ENCODE measurements at places on chromosomes 2 and 18.

DNA sequence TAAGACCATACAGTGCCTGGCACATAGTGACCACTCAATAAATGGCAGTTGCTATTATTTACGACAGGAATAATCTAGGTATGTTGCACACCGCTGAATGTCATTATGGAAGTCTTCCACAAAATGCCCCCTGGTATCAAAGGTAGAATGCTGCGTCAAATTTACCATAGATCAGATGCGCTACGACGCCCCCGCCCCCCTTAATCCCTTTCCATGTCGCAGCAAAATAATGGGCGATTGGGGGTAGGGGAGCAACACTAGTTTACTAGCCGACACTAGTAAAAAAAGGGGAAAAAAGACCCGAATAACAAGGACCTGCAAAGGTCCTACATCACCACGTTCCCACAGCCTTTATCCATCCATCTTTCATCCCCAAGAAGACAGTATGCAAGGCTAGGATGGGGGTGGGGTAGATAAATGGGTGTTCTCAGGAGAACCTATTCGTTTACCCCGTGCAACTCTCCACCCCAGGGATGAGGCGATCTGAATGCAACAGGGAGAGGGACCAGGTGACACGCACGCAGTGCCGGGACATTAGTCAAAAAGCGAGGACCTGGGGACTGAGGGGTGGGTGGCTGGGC, 455 bp downstream of the PREPL start:
- DNase-seq, result no peak

GRCh38 chr2:48755473-48755872, at the start of gene LHCGR:
TSS of gene LHCGR (minus strand) at chr2:48755724. CDS start at chr2:48755671, 53 bp downstream.
- DNase-seq, result no peak

- DNase-seq, result no peak
These were observed 43.4 kb upstream of the ANKRD62 start for GRCh38 chr18:12049978-12050811.

DNA sequence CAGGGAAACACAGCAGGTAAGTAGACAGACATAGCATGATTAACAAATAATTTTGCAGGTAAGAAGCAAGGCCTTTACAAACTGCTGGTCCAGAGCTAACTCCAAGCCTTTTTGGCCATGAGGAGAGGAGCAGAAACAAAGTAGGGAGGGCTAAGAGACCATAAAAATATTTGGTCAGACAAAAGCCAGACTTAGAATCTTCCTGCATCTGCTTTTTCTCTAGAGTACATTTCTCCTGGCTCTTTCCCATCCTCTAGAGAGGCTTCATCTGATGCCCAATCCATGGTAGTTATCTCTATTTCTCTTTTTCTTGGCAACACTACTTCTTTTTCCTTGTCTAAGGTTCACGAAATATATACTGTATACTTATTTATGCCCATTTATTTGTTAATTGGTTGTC, 577.1 kb downstream of the PIK3C3 start:
- DNase-seq, result no peak

DNA sequence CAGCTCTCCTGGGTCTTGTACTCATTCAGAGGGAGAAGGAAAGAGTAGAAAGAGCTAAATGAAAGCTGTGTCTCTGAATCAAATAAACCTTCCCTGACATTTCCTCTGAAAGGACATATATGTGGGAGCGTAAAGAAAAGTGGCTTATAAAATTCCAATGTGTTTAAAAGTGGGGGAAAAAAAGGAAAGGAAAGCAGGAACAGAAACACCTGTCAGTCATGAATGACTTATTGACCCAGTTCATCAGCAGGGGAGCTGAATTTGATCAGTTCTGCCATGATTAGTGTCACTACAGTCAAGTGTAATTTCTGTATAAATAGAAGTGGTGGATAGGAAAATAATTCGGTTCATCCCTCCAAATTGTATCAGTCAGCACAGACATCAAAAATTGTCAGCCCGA, 382.5 kb downstream of the ERBB4 start:
- DNase-seq, result no peak

GRCh38 chr18:76410660-76411417, 84.2 kb downstream of the ZNF516 start:
- DNase-seq, result peak; percentile 36

GRCh38 chr2:189466656-189467055, 25.4 kb downstream of the WDR75 start:
- DNase-seq, result no peak

DNA sequence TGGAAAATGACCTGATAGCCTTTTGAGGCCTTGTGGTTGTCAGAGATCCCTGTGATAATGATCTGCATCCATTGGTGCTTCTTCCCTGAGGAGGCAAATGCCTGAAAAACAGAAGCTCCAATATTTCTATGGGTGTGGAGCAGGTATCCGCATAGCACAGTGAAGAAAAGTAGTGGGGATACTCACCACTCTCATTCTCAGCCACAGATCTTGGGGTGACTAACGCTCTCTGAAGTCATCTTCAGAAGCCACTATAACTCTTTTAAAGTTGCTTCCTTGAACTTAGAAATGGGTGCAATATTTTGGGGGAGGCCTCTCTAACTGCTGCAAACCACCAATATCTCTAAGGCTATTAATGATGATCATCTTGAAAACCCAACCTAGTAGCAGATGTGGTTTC, 46.2 kb downstream of the ARHGAP15 start:
- peak; percentile 20 for DNase-seq

GRCh38 chr18:42078711-42079110, 123.7 kb downstream of the PIK3C3 start:
- no peak for DNase-seq

DNA sequence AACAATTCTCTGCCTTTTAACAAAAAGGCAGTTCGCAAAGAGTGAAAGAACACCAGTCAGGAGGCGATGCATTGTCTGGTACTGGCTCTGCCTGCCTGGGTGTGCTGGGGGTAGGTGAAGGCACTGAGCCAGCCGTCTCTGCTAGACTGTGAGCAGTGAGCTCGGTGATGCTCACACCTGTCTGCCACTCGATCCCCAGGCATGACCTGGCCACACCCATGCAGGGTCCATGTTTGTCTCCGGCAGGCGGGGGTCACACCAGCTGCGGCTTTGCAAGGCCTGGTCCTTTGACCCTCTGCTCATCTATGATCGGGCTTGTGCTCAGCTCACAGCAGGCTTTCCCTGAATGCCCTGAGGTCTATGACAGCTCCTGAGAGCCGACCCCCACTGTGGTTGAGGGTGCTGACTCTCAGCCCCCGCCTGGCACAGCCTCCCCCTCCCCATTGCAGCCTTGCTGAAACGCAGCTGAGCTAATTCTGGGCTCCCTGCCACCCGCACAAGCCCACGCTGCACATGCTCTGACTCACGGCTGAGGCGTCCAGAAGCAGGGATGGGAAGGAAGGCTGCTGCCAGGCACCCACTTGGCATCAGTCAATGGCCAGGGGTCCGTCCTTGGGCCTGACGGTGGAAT, 23.7 kb downstream of the CRACDL start:
- DNase-seq, result no peak

GRCh38 chr2:101858246-101858645, 133.5 kb upstream of the IL1R2 start:
- DNase-seq, result no peak

DNA sequence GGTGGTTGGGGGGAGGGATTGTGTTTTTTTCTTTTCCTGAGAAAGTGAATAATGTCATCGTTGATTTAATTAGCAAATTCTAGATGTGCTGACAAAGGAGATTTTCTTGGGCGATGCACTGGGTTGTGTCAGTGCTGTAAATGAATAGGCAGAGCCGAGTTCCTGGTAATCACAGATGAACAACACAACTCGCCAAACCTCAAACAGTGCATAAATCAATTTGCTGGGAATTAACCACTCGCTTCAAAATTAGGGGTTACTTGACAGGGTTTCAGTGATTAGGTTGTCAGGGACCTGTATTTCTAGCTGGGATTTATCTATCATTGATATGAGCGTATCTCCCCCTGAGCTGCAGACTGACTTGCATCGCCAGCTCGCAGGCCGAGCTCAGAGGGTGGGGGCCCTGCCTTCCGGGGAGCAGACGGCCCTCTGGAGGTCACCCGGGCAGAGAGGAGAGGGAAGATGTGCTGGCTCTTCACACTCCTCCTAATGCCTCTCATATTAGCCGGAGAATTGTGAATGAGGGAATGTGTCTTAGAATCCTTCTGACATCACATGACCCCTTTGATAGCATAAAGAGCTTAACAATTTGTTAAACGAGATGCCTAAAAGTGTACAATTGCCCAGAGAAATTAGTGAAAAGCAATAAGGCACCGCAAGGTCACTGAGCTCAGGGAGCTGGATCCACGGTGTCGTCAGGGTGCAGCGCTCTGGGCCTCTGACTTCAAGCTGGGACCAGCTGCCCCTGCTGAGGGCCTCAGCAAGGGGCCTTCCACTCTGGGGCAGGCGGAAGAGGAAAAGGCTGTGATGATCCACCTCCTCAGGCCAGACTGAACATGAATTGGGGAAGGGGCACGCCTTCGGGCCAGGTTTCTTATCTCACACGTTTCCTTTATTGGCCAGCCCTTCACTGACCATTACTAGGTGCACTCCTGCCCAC, 48.9 kb downstream of the SMIM21 start:
- no peak for DNase-seq

GRCh38 chr2:199684832-199685231, 166.2 kb downstream of the FTCDNL1 start:
- DNase-seq, result no peak

DNA sequence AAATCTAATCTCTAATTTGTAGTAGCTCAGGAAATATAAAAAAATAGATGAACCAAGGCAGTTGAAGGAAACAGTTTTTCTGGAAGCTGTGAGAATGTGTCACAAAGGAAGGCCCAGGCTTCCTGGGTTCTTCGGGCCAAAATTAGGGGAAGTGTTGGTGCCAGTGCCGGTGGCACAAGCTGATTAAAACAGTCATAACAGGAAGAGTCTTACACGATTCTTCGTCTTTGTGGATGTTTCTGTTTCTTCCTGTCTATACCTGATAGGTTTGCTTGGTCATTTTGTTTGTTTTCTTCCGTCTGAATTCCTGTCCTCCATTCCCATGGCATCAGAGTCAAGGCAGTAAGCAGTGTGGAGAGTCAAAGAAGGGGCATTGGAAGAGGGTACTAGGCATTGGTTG, 235.4 kb upstream of the RASGRP3 start:
- DNase-seq, result no peak

GRCh38 chr2:192407692-192408091, 213.0 kb upstream of the TMEFF2 start:
- DNase-seq, result no peak

DNA sequence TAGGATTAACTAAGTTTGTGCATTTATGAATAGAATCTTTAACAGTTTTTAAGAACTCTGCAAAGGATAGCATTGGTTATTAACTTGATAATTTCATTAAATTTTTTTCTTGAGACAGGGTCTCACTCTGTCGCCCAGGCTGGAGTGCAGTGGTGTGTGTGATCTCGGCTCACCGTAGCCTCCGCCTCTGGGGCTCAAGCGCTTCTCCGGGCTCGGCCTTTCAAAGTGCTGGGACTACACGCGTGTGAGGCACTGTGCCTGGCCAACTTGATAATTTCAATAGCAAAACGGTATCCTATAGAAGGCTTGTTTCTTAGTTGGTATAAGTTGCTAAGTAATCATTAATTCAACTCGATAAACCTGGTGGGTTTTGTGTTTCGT, 38.0 kb downstream of the ADNP2 start:
- no peak for DNase-seq

- DNase-seq, result no peak
These were observed 29.9 kb downstream of the TPGS2 start for GRCh38 chr18:36798738-36799473.

DNA sequence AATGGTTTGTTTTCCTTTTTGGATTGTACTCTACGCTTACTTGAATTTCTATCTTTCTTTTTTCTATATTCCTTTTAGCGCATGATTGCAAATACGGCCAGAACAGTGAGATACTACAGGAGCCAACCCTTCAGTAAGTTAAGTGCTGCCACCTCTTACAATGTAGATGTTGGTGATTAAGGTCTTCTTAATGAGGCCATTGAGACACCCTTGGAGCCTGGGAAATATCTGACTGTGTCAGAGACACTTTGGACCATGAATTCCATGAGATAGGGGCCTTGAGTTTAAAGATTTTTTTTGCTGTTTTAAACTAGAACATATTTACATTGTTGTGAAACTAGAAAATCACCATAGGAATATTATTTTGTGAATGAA, 27.1 kb upstream of the MAP3K20 start:
- DNase-seq, result no peak

GRCh38 chr2:4903656-4904348, 788.4 kb upstream of the SOX11 start:
- DNase-seq, result no peak

GRCh38 chr18:73563345-73563744, 584.3 kb downstream of the FBXO15 start:
- DNase-seq, result no peak

GRCh38 chr2:207711750-207712530, 500 bp downstream of the CCNYL1 start:
- peak; percentile 46 for DNase-seq

- DNase-seq, result no peak
These were observed 8.2 kb downstream of the BCL2 start for GRCh38 chr18:63311118-63312018.

DNA sequence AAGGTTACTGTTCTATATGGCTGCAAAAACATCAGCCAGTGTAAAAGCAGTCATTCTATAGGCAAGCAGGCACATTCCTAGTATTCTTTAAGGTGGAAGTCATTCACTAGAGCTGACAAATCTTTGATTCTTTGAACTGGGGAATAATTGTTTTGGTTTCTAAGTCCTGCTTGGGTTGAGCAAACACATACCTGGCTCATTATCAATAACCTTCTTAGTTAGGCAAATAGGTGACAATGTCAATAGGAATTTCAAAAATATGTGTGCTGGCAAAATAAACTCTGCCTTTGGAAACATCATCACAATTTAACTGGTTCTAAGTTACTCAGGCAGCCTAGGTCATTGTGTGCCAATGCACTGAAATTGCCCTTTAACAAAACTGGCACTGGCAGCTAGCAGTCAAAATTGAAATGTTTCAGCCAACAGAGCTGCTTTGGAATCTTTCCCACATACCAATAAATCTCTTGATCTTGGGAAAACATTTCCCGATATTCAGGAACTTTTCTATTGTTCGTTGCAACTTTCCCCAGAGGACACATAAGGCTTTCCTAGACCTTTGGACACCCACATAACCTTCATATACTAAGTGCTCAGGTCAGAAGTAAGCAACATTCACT, 402.0 kb upstream of the MMADHC start:
- no peak for DNase-seq

DNA sequence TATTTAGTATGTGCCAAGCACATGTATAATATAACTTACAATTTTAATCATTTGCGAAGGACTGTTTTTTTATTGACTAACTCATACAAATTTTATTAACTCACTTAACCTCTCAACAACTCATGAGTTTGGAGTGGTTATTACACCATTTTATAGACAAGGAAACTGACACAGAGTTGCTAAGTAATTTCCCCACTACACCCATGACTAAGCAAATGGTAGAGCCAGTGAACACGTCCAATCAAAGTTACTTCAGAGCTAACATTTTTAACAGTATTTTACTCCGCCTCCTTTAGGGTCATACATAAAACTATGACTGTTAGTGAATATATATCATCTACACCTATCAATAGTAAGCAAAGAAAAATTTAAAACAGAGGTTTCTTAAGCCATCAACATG, 556.7 kb upstream of the FSIP2 start:
- DNase-seq, result no peak

- no peak for DNase-seq
These were observed 127.5 kb downstream of the NCK2 start for GRCh38 chr2:105872142-105872728.

- no peak for DNase-seq
These were observed 35.0 kb upstream of the GLI2 start for GRCh38 chr2:120700659-120701058.
